ENCODE measurements at places on chromosomes 5 and 9. TPM values are rescaled to one million over a fixed set of nuclear protein-coding genes. Genes with fewer than 3 reads are reported as not detected.

Gene MAST4
- 56.0 TPM for total RNA-seq

Gene NR2F1
- total RNA-seq = not detected

Gene C1QTNF2
- total RNA-seq = not detected

Gene GFRA3
- total RNA-seq = not detected

Gene SURF2
- total RNA-seq = 16.9 TPM

Gene LNPEP
- 101 TPM for total RNA-seq

DNA sequence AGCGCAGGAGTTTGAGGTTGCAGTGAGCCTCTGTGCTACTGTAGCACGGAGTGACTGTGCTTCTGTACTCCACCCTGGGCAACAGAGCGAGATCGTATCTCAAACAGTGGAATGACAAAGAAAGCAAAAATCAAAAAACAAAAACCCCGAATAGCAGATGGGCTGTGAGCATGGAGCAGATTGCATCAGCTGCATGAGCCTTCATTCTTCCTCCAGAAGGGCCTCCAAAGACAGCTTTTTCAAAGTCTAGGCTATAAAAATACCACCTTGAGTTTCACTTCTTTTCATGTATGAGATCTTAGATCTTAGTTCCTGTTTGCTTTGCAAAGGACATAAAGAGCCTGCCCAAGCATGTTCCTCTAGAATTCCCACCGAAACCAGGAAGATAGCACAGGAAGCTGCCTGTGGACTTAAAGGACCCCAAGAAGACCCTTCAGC, 15.0 kb upstream of the HSPB3 start:
- peak; percentile 31 for DNase-seq

- no peak for DNase-seq
Observed at GRCh38 chr5:111083323-111083722, 8.8 kb upstream of the WDR36 start.

- DNase-seq = no peak
Observed at GRCh38 chr5:36494841-36495601, 111.4 kb upstream of the SLC1A3 start.

DNA sequence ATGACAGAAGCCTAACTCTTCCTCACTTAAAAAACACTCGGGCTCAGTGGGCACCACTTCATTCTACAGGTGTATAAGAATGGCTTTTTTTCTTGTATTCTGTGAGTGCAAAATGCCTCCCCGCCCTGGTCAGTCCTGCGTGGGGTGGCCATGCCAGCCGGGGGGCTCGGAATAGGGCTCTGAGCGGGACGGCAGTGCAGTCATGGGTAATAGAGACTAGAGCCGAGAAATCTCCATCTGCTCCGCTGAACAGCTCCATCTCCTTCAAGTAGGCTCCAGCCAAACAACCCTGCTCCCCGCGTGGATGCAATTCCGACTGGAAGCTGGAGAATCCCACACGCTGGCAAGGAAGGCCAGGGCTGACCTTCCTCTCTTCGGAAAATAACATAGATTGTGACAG, 317.0 kb upstream of the IRX4 start:
- no peak for DNase-seq

DNA sequence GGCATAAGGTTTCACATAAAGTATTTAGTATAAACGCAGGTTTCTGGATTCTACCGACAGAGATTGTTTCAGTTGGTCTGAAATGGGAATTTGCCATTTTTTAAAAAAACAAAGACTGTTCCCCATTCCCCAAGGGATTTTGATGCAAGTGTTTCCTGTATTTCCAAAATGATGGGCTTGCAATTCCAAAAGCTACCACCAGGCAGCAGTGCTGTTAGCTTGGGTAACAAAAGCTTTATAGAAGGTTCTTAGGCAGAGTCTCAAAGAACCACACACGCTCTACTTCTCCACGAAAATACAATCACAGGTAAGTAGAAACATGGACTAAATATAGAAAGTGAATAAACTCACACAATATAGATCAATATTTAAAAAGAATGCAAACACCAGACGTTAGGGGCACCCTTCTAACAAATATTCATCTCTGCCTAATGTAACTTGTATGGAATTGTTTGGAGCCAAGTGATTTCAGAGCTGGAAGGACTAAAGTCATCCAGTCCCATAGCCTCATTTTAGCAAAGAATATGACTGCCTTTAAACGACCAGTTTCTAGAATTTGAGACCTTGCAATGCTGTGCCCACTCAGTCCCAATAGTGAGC, 154.3 kb downstream of the SPOCK1 start:
- DNase-seq = no peak

- no peak for DNase-seq
Observed at GRCh38 chr5:142660196-142660595, 25.7 kb downstream of the FGF1 start.

DNA sequence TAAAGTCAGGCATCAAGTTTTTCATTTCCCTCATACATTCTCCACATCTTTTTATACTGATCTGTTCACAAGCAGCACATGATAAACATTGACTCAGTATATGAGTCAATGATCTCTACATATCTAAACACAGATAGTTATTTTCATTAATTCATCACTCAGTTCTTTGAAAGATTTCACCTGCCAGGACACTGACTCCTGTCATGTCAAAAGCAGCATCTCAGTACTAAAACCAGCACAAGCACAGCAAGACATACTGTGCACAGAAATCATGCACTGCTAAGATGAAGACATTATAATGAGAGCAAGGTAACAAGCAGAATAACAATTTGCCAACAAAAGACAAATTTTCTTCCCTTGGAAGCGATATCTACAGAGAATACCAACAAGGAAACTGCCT, 206.1 kb upstream of the COX7C start:
- no peak for DNase-seq
